ENCODE measurements at places on chromosomes 2 and 18. TPM values are rescaled to one million over a fixed set of nuclear protein-coding genes. Genes with fewer than 3 reads are reported as not detected.

DNA sequence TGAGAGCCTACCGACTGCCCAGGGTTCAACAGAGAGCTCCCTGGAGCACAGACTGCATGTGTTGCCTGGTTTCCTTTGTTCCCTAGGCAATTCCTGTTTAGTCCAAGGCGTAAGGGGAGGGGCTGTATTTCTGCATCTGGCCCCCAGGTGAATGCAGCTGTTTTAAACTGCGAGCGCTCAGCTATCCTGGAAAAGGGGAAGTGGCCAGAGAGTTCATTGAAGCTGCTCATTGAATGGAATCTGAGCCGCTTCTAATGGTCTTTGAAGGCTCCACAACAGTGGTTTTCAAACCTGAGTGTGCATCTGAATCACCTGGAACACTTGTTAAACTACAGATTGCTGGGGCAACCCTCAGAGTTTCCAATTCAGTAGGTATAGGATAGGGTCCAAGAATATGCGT, 18.1 kb downstream of the MAPK4 start:
- DNase-seq = no peak

DNA sequence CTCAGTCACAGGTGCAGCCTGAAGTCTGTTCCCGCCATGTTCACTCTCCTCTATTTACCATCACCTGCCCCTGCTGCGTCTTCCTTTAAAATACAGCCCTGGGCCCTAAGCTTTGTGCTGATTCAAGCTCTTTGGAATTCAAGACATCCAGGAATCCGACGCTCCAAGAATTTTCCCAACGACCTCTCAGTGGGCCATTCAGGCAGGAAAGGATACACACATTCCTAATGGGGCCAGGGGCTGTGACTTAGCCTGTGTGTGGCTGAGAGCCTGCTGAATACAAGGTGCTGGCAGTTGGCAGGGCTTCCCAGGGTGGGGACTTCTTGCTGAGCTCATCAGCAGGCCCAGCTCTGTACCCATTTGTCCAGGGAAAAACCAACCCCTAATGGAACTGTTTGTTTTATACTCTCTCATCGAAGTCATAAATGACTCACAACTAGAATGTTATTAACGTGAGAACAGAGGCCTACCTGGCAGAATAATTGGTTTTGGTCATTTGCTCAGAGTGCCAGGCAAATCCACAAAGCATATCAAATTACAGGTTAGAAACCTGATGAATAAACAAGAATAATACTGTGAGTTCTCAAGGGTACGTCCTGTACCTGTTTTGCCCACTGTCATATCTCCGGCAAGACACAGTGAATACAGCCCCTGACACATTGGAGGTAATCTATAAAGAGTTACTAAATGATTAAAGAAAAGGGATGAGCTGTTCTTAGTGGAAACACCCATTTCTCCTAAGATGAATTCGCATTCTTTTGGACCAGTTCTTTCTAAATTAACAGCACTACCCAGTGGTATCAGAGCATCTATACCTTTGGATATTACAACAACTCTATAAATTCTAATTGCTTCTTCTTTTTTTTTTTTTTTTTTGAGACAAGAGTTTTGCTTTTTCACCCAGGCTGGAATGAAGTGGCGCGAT, 12.6 kb upstream of the KCMF1 start:
- peak; percentile 80 for DNase-seq

GRCh38 chr2:135144343-135144742, 92.3 kb downstream of the RAB3GAP1 start:
- DNase-seq = no peak

DNA sequence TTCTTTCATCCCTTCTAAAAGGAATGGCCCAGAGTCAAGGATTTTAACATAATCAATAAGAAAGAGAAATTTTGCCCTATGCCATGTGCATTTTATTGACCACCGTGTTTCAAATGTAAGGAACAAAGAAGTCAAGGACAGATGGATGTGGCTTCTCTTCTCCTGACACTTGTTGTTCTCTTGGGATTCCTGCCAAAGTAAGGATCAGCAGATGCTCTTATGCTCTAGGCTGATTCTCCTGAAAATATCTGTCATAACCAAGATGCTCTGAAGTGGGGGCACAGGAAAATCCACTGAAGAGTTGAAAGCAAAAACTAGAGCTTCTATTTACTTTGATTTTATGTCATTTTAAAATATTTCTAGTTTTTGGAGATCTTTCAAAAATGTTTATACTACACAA, 72.9 kb upstream of the SYT4 start:
- DNase-seq = no peak

DNA sequence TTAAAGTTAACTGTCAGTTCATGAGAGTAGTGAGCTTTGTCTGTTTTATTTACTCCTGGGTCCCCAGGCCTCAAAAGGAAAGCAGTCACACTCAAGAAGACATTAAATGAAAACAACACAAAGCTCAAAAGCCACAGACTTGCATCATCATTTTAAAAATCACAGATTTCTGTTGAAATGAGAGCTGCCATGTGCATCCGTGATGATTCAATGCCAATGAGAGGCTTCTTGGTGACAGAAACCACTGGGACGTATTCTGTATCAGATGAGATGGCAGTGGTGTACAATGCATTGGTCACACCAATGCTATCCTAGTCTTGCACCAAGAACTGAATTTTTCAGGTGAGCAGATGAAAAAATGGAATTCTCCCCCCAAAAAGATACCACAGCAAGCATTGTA, 204.8 kb downstream of the ANAPC1 start:
- no peak for DNase-seq

DNA sequence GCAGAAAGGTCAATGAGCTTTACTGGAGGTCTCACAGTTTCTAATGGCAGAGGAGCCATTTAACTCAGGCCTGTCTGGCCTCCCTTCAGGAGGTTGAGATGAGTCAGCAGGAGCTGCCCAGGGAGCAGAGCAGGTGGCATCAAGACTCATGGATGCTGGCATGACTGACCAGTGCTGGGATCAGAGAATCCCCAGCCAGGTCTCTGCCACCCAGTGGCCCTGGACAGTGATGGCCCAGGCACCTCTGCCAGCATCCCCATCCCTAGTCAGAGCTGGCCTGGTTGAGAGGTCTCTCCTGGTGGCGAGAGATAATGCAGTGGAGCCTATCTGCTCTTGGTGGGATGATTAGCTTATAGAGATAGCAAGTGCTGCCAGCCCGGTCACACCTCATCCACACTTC, 43.1 kb downstream of the GYPC start:
- DNase-seq = no peak

DNA sequence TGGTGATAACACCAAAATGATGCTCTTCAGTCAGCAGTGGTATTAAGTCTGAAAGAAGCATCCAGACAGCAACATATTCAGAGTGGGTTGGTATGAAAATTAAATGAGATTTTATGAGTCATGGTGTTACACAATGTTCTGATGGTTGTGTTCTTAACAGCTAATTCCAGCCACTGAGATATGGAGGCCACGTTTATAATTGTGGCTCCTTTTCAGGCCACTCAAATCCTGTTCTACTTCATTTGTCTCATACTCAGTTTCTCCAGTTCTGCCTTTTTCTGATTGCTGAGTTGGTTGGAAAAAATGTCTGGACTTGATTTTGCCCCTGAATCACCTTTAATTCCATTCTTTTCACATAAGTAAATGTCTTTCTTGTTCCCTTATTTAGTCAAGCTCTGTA, 162.7 kb upstream of the COL3A1 start:
- DNase-seq = no peak

DNA sequence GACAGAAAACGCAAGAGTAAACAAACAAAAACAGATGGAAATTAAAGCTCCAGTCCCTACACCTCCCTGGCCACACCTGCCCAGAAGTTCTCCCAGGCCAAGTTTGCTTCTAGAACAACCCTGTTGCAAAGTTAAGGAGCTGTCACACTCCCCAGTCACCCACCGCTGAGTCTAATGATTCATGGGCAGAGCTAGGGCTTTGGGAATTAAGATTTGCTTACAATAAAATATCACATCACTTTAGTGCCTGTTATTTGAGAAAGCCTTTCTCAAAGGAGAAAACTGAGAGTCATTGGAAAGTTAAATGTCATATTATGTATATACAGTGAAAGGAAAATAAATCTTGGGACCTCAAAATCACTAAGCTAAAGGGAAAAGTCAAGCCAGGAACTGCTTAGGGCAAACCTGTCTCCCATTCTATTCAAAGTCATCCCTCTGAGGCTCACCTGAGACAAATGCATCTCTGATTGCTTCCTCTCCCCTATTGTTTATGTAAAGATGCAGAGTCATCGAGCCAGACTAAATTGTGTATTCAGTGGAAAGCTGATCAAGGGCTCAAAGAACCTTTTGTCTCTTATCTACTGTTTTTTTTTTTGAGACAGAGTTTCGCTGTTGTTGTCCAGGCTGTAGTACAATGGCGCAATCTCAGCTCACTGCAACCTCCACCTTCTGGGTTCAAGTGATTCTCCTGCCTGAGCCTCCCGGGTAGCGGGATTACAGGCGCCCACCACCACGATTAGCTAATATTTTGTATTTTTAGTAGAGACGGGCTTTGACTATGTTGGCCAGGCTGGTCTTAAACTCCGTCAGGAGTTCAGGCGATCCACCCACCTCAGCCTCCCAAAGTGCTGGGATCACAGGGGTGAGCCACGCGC, 2.8 kb downstream of the CRYGB start:
- no peak for DNase-seq

Gene ATP6V1B1
- total RNA-seq = 43.9 TPM

Gene VWC2L
- total RNA-seq = not detected

GRCh38 chr2:121598087-121598486, 51.2 kb downstream of the CLASP1 start:
- no peak for DNase-seq

Gene MALL
- total RNA-seq = 83.0 TPM

DNA sequence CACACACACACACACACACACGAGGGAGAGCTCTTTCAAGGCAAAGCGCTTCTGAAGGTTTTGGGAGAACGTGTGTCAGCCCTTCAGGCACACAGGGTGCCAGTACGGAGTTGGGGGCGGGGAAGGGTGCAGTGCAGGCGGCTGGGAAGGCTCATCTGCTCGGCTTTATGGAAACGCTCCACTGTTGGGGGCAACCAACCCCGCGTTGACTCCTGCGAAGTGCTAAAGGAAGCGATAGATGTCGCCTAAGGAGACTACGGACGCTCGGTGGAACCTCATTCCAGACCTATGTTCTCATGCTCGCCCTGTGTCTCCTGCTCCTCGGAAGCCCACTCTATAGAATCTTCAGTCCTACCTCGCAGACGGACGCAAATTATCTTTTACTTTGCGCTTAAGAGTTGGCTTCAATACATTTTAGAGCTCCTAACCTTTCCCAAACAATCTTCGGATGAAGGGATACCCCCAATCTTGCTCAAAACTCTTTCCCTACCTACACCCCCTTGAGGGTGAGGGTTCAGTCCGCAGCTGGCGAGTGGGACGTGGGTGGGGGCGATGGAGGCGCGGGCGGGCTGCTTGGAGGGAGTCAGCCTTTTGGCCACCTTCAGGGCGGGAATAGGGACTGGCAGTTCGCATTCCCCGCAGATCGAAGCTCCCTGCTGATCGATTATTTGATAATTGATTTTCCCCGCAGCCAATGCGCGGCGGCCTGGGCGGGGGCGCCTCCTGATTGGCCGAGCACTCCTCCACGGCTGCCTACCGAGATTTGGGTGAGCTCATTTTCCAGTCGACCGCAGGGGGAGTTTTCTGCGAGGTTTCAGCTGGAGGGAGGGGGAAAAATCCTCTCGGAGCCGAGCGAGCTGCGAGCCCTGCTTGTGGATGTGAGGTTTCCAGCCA, 1.9 kb upstream of the MEIS1 start:
- peak; percentile 85 for DNase-seq

DNA sequence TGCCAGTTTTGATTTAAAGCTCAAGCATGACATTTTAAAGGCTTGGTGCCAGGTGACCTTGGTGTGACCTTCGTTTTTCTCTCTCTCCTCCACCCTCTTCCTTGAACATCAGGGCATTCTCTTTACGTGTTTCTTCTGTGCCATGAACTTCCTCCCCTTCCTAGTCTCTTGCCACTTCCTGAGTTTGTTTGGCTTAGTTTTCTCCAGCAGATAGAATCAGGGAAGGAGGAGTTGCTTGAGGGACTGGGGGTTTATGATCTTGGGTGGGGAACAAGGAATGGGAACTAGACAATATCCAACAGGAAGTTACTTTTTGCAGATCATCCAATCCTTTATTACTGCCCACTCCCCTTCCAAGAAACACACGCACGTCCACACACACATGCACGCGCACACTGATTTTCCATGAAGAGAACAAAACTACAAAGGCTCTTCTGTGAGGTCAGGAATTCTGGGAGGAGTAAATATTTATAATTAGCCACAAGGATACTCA, 210.6 kb upstream of the EPAS1 start:
- peak; percentile 9 for DNase-seq

- no peak for DNase-seq
Observed at GRCh38 chr2:231385429-231385828, 10.1 kb upstream of the B3GNT7 start.

Gene ADGRF3
- 0.28 TPM for total RNA-seq

Gene AGFG1
- 40.9 TPM for total RNA-seq

Gene VIT
- not detected for total RNA-seq

Gene RPRM
- 2.4 TPM for total RNA-seq

Gene CCDC74B
- 0.33 TPM for total RNA-seq

DNA sequence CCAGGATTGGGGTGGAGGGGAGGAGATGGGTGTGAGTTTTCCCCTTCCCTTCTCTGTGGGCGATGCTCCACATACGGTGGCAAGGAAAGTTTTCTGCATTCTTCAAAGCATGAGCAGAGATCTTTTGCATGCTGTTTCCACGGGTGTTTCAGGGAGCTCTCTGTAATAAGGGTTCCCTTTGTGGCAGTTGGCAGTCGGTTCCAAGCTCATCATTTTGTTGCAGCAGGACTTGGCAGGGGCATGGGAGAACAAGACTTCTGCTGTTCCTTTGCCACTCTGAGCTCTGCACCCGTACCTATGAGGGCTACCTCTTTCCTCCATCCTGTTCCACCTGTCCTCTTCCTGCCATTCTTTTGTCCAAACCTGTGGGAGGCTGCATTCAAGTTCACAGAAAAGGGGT, 71.3 kb upstream of the SPRED2 start:
- no peak for DNase-seq

DNA sequence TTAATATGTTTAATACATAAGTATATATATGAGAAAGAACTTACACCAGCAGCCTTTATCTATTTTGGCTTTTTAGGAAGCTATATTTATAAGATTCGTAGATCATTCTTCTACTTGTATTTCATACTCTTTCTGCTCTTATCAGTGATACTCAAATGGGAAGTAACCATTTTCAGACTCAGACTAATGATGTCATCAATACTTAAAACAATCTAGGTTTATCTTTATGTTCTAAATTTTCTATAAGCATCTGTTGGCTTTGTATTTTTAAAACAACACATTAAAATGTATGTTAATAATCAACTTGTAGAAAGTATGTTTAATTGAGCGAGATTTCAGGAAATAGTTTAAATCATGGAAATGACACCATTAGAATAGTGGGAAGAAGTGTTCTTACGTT, 50.9 kb upstream of the DYSF start:
- DNase-seq = no peak

- no peak for DNase-seq
Observed at GRCh38 chr2:97706708-97707345, 6.5 kb upstream of the ZAP70 start.

Gene PARD6G
- total RNA-seq = 0.20 TPM

DNA sequence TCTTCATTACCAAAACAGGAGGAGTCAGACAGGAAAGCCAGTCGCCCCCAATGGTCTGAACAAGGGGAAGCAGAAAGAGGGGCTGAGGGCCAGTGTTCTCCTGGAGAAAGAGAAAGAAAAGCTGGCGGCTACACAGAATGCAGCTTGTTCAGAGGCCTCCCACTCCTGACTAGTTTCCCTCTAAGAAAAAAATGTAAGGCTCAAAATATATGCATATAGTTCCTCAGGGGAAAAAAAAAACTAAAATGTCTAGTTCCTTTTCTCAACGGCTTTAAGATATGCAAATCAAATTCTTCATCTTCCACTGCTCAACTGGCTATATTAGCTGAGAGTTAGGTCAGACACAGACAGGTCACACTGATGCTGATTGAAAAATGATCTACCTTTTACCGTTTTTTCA, 18.6 kb downstream of the MBOAT2 start:
- DNase-seq = no peak

Gene KCNF1
- total RNA-seq = 0.66 TPM

Gene LIMS3
- 2.0 TPM for total RNA-seq

All from HT-29 (cell line).